ENCODE measurements at places on chromosomes 12 and 14.

GRCh38 chr12:5480218-5480937 is 48.5 kb downstream of the NTF3 start:
- DNase-seq: peak; percentile 43

DNA sequence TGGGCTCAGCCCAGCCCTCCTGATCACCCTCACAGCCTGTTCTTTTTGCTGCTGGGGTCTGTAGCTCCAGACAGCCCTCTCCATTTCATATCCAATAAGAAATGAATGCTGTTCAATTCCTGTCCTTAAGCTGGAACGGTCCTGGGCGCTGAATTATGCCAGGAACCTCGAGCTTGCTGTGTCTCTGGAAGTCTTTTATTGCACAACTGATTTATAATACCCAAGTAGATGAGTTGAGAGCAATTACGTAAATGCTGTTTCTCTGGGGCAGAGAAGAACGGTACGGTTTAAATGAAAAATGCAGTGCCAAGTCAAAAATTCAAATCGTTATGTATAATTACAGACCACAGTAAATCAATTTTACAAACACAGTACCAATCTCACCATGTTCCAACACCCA is 161.0 kb downstream of the SAMD4A start:
- no peak for DNase-seq

DNA sequence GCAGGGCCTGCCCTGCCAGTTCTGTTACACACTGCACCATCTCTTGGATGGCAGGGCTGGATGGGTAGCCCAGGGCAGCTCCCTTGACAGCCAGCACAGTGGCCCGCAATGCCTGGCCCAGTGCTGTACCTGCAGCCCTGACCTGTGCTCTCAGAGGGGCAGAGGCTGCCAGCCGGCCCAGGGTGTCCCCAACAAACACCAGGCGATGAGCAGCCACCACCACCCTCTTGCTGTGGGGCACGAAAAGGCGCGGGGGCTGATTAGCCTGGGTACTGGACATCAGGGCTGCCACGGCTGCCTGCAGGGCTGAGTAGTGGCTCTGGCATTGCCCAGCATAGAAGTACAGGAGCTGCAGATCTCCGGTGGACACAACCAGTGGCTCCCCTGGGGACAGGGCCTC is 4.6 kb upstream of the SLC22A17 start:
- no peak for DNase-seq

DNA sequence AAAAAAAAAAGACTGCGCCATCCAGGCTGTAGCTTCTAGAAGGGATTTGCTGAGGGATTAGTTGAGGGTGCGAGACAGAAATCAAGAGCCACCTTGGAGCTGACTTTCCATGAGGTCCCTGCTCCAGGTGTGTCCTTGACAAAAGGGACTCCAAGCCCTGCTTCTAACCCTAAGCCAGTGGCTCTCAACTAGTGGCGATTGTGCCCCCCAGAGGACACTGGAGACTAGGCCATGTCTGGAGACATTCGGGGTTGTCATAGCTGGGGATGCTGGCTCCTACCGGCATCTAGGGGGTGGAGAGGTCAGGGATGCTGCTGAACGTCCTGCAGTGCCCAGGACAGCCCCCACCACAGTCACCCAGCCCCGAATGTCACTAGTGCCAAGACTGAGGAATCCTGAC is 40.6 kb downstream of the SPRING1 start:
- no peak for DNase-seq

GRCh38 chr12:124020514-124020949 is 47.5 kb downstream of the ZNF664 start:
- no peak for DNase-seq

GRCh38 chr14:105250986-105251385 is 2.7 kb downstream of the BTBD6 start:
- no peak for DNase-seq

- DNase-seq: no peak
Observed at GRCh38 chr12:96054244-96054610, 18.8 kb upstream of the LTA4H start.

DNA sequence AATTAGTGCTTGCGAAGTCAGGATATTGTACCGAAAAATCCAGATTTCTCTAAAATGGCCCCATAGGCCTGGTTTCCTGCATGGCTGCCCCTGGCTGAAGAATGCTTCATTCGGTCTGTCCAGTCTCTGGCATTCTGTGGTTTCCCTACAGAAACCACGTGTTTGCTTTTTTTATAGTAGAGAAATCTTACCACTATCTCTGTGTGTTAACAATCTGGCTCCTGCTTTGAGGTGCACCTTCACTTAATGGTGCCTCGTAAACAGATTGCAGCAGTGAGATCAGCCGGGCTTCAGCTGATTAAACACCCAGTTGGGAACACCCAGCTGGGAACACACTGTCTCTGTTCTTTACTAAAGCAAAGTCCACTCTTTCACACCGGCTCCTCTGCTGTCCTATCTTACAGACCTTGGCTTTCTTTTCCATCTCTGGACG is 6.7 kb upstream of the DNAAF2 start:
- no peak for DNase-seq

- DNase-seq: no peak
Observed at GRCh38 chr14:89165189-89166181, 251.5 kb downstream of the FOXN3 start.

GRCh38 chr14:50533241-50533705 is 904 bp upstream of the MAP4K5 start:
- DNase-seq: no peak

DNA sequence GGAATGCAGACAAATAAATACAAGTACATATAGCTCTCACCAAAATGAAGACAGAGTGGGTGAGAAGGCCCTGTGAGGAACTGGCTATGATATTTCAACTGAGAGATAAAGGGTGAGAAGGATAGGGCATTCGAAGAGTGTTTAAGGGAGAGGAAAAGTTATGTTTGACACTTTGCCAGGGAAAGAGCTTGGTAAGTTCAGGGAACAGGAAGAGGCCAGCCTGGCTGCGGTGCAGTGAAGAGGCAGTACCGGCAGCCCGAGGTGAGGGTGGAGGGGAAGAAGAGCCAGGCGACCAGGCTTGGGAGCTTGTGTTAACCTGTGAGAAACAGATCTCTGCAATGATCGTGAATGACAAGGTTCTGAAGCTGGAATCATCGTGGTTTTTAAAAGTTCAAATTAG is 84.7 kb upstream of the RFX4 start:
- no peak for DNase-seq

DNA sequence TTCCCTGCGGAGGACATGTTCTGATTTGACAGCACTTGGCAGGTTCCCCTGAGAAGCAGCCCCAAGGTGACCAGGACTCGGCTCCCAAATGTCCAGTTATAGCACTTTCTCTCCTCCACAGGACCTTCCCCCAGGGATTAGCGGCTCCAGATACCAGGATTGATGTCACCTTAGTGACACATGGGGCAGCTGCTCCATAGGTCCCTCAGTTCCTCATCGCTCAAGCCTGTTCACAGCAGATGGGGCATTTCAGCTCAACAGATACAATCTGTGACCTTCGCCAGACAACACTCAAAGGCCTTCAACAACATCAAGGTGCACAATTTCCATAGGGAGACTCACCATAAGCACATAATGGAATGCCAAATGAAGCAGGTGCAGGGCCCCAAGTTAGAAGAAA is 67.9 kb upstream of the ZFP36L1 start:
- DNase-seq: no peak

DNA sequence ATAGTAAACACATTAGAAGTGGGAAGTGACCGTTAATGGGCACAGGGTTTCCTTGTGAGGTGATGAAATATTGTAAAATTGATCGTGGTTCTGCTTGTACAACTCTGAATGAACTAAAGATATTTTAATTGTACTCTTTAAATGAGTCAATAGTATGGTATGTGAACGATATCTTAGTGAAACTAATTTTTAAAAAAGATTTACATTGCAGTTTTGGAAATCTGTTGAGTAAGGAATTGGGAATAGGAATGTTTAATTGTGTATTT is 1.7 kb downstream of the ZNF410 start:
- no peak for DNase-seq

GRCh38 chr12:20370866-20371519 is 2.7 kb downstream of the PDE3A start:
- DNase-seq: no peak

DNA sequence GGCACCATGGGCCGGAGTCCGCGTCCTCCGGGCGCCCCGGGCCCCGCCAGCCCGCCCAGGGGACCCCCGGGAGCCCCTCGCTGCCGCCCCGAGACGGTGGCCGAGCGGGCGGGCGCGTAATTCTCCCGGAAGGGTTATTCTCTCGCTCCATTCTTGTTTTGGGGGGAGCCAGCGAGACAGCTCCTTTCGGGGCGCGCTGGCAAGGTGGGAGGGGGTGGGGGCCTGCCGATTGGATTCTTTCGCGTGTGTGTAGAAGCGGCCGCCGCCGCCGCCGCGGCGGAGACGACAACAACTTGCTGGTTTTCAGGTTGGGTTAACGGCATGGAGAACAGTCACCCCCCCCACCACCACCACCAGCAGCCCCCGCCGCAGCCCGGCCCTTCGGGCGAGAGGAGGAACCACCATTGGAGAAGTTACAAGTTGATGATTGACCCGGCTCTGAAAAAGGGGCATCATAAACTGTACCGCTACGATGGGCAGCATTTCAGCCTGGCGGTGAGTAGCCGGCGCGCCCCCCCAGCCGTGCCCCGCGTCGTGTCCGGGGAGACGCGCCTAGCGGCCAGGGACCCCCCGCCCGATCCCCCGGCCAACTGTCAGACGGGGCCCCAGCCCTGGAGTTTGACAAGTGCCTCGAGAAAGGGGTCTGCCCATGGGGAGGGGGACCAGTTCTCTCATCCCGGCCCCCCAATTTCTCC is 755 bp downstream of the SETD1B start:
- peak; percentile 7 for DNase-seq

DNA sequence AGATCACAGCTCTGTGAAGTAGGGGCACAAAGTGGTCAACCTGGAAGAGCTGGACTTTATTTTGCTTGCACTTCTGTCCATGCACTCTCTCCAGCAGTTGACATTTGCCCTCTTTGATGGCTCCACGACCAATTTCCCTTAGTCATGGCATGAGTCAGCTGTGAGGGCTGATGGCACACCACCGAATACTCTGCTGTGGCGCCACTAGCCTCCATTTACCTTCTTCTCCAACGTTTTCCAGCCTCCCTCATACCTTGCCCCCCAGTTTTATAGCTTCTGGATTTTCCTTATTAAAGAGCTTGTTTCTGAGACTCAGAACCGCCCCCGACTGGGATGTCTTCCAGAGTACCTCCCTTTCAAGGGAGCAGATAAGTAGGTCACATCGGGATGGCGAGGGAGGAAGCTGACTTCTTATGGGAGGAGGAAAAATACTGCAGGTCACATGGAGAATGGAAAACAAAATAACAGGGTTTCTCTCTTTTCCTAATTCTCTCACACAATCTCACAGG is 17.6 kb downstream of the NINJ2 start:
- DNase-seq: no peak

- DNase-seq: no peak
Observed at GRCh38 chr12:52703878-52704277, 554 bp upstream of the KRT77 start.

DNA sequence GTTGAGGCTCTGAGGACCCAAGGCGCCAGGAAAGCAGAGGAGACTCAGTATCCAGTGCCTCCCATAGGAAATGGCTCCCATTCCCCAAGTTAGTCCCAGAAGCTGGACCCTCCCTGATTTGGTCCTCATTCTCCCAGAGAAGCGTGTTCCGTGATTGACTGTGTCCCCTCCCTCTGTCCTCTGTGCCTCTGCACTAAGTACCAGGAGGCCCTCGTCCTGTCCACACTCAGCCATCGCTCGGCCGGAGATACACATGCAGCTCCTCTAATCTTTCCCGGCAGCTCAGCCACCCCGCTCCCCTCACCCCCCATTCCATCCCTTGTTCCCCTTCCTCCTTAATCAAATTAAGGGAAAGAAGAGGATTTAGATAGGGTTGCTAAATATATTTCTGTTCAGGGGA is 28.3 kb upstream of the ATP2A2 start:
- DNase-seq: no peak

GRCh38 chr12:32897281-32897610 is 669 bp upstream of the PKP2 start:
- no peak for DNase-seq

GRCh38 chr14:55578511-55578910 is 1.5 kb upstream of the KTN1 start:
- no peak for DNase-seq

- no peak for DNase-seq
Observed at GRCh38 chr14:100972118-100972897, 68.8 kb upstream of the RTL1 start.

DNA sequence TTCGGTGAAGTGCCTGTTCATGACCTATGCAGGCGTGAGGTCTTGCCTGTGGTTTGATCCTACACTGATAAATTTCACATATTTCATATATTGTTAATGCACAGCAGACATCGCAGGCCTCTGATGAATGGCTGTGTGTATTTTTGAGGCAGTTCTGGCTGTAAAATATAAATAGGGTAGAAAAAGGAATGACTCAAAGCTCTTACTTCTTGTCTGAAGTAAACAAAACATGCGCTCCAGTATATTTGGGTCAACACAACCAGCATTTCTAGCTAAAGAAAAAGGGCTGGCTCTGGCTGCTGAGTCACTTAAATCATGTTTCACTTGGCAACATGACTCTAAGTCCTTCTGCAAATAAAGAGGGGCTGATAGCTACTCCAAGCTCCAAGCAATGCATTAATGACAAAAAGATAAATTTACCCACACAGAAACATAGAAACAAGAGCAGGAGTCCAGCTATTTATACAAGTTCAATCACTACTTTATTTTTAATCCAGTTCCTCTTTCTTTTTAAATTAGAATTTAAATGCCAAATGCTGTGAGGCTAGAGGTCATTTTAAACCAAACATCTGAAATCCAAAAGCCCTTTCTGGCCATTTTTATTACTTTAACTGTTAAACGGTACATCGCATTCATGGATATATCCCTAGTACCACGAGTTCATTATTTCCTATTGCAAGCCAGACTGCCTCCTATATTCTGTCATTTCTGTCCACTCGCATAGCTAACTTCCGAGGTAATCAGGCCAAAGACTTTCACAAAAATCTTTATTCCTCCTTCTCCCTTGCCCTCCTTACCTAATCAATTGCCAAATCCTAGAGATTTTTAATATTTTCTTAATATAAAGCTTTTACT is 54.3 kb upstream of the TMCC3 start:
- peak; percentile 76 for DNase-seq

DNA sequence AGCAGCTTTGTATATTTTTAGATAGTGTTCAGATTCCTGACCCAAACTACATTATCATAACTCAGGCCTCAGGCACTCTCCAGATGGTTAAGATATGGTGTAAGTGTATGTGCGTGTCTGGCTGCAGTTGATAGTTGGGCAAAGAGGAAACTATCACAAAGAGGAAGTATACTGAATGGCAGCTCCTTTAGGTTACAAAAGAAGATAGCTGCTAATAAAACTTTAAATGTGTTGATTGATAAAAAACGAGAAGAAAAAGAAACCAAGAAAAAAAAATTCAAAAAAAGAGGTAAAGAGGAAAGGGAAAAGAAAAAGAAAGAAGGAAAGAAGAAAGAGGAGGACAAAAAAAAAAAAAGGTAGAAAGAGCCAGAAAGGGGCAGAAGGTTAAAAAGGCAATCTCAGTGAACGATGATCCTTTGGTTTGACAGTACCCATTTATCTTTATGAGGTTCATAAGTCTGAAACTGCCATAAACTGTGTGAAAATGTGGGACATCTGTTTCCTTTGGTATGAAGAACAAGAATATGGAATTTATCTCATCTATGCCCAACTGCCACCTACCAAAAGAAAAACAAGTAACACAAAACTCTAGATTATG is 42.2 kb downstream of the TAOK3 start:
- DNase-seq: no peak

GRCh38 chr12:122190842-122191668 is 8.1 kb downstream of the LRRC43 start:
- no peak for DNase-seq
